ENCODE measurements at places on chromosomes 7 and 10. TPM values are rescaled to one million over a fixed set of nuclear protein-coding genes. Genes with fewer than 3 reads are reported as not detected.
A peak's percentile ranks its signal among the peaks of the same experiment; 100 is the strongest.

- no peak for DNase-seq
These were observed 269.6 kb upstream of the ZMIZ1 start for GRCh38 chr10:78798976-78799730.

Gene SKIDA1
- 9.0 TPM for total RNA-seq

Gene CDC14C
- not detected for total RNA-seq

DNA sequence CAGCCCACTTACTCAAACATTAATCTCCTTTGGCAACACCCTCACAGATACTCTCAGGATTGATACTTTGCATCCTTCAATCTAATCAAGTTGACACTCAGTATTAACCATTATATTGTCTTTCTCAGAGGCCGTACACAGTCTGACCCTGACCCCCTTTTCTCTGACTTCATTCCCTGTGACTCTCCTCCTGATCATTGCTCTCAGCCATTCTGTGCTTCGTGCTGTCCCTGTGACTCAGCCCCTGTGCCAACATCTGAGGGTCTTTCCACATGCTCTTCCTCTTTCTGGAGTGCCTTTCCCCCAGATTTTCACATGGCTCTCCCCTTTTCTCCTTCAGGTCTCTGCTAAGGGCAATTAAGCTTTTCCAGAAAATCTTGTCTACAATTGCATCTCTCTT lies 289.0 kb upstream of the PHYHIPL start:
- no peak for DNase-seq

- DNase-seq, result no peak
These were observed 696.7 kb downstream of the TNS3 start for GRCh38 chr7:46885167-46885566.

Gene TDRD1
- total RNA-seq, result not detected

DNA sequence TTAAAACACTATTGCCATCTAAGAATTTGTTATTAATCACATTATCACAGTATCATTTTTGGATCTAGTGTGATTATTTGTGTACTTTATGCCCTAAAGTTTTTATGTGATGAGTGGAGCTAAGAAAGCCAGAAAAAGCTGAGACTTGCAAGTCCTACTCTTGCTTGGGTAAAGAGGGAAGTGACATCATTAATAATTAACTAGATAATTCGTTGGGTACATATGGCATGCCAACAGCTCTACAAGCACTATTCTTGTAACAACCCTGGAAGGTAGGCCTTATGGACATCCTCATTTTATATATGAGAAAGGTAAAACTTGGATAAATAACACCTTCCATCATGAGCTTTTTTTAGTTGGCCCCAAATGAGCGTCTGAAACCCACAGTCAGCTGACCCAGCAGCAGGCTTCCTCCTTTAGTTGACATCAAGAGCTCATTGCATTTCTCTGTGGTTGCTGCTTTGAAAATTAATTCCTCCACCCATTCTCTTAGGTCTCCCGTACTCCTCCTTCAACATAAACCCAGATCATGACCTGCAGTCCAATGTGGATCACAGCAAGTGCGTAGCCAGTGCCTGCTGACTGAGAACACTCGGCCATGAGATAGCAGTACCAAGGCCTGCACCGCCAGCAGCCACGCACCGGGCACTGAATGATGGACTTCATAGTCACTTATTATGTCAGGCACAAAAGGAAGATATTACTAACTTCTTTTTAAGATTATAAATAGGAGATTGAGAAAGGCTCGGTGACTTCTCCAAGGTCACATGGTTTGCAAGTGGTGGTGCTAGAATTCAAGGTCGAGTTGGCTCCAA lies 292.0 kb upstream of the AOAH start:
- no peak for DNase-seq

- peak; percentile 18 for DNase-seq
These were observed 1.8 kb downstream of the STARD3NL start for GRCh38 chr7:38179776-38180226.

DNA sequence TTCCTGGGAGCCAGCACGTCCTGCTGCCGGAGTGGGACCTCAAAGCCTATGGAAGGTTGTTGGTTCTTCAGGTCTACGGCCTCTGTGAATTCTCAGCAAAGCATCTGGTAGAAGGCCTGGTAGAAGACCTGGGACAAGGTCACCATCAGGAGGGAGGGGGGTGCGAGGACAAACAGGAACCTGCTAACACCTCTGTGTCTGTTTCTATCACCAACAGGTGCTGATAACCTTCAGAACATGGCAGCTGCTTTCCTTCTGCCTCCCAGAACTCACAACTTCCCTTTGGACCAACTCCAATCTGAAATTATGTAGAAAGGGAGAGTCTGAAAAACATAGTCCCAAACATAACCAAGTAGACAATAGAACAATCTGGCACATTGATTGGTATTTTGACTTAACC lies 8.3 kb upstream of the MET start:
- DNase-seq, result no peak

Gene CYP26A1
- not detected for total RNA-seq

DNA sequence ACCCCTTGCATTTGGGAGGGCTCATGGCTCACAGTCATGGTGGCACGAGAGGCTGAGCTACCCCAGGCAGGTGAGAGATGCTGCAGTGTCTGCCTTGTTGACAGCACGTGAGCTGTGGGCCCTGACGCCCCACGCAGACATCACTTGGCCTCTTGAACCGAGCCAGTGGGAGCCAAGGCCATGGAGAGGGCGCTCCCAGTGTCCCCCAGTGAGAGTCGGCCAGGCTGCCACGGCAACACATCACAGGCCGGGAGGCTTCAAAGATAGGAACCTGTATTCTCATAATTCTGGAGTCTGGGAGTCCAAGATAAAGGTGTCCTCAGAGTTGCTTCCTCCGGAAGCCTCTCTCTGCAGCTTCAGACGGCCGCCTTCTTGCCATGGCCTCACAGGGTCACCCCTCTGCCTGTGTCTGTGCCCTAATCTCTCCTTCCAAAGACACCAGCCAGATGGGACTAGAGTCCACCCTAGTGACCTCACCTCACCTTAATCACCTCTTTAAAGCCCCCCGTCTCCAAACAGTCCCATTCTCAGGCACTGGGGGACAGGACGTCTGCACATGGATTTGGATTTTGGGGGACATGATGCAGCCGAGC lies 119.6 kb downstream of the KLF6 start:
- no peak for DNase-seq

GRCh38 chr7:27523321-27523720 lies 139.4 kb downstream of the HIBADH start:
- DNase-seq, result no peak

DNA sequence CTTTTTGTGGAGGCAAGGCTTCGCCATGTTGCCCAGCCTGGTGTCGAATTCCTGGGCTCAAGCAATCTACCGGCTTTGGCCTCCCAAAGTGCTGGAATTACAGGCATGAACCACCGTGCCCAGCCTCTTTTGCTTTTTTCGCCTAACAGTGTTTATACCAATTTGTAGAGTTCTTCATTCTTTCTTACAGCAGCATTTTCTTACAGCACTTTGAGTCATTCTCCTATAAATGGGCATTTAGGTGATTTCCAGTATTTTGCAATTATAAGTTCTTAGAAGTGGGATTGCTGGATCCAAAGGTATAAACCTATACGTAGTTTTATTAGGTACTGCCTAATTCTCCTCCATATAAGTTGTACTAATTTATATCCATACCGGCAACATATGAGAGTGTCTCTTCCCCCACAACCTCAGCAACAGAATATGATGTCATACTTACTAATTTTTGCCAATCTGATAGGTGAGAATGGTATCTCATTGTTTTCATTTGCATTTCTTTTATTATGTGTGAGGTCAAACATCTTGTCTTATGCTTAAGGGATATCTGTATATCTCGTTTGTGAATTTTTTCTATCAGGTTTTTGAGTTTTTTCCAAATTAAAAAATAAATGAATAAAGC lies 39.1 kb downstream of the SUFU start:
- peak; percentile 15 for DNase-seq

Gene HOXA1
- total RNA-seq, result 3.9 TPM

Gene PNLIPRP2
- total RNA-seq, result not detected

All from Caki2 (cell line).